GM04503 (cell line): ENCODE measurements at places on chromosomes 1 and 21.

GRCh38 chr1:2557482-2558400, 1.6 kb downstream of the TNFRSF14 start:
- no peak for DNase-seq

DNA sequence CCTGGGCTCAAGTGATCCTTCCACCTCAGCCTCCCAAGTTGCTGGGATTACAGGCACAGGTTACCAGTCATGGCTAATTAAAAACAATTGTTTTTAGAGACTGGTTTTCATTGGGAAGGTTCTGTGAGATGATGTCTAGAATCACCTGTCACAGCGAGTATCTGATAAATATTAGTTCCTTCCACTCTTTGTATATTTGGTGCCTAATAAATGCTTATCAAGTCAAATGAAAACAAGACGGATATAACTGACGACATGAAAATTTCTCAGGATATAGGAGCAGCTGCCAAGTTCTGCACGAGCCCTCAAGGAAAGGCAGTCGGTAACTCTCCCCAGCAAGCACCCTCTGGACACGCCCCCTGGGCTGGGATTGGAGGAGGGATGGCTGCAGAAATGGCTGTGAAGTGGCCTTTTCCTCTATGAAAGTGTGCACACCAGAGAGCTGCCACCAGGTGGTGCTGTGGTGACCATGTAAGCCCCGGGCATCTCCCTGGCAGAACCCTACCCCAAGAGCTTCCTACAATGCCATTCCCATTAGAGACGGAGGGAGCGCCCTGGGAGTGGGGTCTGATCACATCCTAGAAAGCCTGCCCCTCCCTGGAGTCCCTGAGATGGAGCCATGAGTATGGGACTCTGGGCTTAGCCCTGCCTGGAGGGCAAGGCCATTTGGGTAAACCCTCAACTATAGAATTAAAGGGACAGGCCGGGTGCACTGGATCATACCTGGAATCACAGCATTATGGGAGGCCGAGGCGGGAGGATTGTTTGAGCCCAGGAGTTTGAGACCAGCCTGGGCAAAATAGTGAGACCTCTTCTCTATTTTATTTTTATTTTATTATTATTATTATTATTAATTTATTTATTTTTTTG, 50.9 kb downstream of the HTR6 start:
- peak; percentile 69 for DNase-seq

GRCh38 chr1:239913141-239913585, 178.5 kb upstream of the FMN2 start:
- no peak for DNase-seq

DNA sequence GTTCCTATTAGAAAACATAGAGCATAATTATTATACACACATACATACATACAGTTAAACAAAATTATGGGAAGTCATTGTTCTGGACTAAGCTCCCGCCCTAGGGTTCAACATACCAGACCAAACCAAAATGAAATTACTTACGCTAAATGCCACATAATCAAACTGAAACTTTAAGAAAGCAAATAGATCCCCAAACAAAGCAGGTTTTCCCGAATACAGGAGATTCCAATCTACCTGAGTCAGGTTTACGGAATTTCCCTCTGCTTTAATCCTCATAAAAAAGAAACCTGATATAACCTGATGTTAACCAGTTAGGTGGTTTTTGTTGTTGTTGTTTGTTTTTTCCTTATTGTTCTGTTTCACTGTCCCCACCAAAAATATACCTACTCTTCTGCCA, 1886.9 kb downstream of the NCAM2 start:
- DNase-seq, result no peak

DNA sequence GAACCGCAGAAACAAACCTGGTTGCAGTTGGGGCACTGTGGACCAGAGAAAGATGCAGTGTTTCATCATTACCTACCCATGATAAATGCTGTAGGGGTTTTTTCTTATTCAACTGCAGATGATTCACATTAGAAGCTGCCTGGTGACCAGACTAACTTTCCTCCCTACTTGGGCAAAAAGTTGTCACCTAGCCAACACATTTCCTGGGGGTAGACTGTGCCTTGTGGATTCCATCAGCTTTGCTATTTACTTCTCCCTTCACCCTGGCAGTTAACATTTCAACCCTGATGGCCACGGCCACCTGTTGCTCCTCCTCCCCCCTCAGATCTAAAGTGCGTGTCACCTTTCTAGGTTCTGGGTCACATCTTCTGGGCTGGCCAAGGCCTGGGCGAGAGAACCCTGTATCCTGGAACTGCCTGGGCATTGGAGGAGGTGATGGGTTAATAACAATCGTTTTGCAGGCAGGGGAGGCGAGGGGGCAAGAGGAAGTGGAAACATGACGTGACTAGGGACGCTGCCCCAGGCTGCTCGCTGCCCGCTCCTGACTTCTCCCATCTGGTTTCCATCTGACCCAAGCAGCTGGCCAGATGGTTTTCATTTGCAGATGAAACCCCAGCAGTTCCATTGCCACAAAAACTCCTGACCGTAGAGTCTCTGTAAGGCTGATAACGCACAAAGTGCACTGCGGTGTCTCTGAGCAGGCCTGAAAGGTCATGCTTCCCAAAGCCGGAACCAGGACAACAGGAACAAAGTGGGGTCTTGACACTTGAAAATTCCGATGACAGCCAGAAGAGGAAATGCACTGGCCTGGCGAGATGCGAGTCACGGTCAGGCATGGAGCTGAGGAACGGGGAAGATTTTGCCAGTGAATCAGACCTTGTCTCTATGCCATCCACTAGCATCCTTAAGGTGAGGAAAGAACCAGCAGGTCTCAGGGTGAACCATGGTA, 36.6 kb downstream of the CAPZB start:
- DNase-seq, result peak; percentile 79

GRCh38 chr1:10835822-10836421, 39.5 kb upstream of the CASZ1 start:
- no peak for DNase-seq

- no peak for DNase-seq
Observed at GRCh38 chr1:200900877-200901276, 6.2 kb downstream of the INAVA start.

DNA sequence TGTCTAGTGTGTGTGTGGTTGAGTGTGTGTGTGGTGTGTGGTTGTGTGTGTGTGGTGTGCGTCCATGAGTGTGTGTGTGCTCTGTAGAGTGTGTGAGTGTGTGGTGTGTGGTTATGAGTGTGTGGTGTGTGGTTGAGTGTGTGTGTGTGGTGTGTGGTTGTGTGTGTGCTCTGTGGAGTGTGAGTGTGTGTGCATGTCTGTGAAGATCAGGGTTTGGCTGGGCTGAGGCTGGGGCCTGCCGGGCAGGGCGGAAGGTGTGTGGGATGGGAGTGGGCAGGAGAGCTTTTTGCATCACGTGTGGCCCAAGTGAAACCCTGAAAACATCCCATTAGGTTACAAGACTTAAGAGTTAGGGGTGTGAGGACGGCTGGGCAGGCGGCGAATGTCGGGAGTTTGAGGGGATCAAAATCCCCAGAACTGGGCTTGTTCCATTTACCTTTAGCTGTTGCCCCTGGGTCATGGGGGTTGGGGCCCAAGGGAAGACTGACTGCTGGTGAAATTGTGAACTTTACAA, 2.9 kb upstream of the FCMR start:
- DNase-seq, result no peak

GRCh38 chr1:25246600-25247023, 642 bp downstream of the RSRP1 start:
- no peak for DNase-seq

GRCh38 chr1:110697606-110698005, 22.9 kb upstream of the KCNA3 start:
- DNase-seq, result no peak

DNA sequence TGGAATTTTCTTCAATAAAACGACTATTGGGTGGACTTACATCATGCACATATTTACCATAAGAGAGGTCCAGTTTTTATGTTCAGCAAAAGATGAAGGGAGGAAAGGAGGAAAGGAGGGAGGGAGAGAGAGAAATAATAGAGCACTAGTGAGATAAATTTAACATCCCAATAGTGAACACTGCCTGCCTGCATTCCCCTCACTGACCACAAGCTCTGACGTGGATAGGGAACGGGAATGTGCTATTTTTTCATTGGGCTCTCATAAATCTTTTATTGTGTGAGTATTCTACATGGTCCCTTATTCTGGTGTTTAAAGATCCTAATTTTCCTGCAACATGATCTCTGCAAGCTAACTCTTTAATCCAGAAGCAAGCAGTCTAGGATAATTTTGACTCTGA, 82.1 kb downstream of the TTC3 start:
- DNase-seq, result peak; percentile 39

GRCh38 chr1:189874715-189875435, 602.8 kb downstream of the BRINP3 start:
- DNase-seq, result no peak

- no peak for DNase-seq
Observed at GRCh38 chr1:167795810-167796740, 74.3 kb downstream of the MPZL1 start.

DNA sequence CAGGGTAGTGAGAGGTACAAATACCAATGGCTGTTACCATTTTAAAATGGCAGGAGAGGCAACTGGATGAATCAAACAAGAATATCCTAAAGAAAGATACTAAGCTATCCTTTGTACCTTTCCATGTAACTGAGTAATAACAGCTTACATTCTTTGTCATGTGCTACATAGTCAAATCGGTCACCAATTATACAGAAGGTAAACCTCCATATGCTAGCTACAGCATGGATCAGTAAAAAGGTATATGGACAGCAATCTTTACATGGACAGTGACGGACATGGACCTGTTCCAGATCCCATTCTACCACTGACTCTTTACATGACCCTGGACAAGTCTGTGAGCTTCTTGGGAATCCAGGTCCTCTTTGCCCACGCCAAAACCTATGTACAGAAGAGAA, 13.4 kb upstream of the MRPL9 start:
- no peak for DNase-seq

DNA sequence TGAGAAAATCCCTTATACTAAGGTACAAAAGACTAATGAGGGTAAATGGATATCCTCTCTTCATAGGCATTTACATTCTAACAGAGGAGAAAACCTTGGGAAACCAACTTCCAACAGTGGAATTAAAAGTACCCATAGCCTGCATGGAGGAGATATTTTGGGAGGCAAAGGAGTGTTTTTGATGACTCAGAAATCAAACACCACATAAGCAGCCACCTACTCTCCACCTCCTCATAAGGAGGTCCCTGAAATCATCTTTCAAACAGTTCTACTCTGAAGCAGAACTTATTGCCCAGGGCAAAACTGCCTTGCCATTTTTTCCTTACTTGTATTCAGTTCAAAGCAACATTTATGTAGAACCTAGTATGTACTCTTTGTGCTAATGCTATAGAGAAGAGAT, 211.3 kb downstream of the KCNH1 start:
- DNase-seq, result no peak

DNA sequence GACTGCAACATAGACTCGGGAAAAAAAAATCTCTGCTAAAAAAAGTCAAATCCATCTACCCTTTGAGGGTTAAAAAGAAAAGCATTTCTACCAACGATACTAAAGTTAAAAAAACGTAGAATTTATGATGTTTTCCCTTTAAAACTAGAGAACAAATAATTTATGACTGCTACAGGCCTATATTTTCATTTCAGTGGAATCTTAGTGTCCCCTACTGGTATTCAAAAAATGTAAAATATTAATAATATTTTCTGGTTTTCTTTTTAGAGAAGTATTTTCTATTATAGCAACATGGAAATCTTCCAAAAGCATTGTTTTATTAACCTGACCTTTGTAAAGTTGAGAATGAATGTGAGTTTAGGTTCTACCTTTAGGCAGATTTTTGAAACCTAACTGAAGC, 1582.2 kb downstream of the MRPL39 start:
- DNase-seq, result no peak

- DNase-seq, result peak; percentile 45
Observed at GRCh38 chr1:204127597-204128242, 24.1 kb downstream of the ETNK2 start.
